ENCODE measurements at places on chromosomes 3 and 15. TPM values are rescaled to one million over a fixed set of nuclear protein-coding genes. Genes with fewer than 3 reads are reported as not detected.

- no peak for DNase-seq
Observed at GRCh38 chr15:31135523-31135922, 34.0 kb upstream of the TRPM1 start.

- no peak for DNase-seq
Observed at GRCh38 chr3:71311661-71312046, 271.9 kb downstream of the FOXP1 start.

DNA sequence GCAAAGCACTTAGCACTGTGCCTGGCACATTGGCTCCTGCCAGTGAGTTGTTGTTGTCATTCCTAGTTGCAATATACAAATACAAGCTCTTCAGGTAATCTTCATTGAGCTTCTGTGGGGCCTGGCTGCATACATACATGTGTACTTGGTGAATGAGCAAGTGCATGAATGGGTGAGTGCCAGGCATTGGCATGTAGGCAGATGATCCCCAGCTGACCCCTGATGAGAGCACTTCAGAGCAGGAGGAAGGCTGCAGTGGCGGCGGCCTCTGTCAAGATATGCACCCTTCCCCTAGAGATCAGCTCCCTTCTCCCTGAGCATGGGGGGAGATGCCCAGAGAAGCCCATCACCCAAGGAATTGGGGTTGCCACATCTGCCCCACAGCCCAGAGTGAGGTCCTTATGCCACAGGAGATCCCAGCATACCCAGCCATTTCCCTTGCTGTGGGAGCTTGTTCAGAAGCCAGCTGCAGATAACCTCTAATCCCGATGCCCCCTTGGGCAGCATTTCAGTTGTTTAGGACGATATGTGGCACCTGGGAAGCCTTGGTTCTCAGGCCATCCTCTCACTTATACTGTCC lies 8.8 kb downstream of the CACNA2D3 start:
- no peak for DNase-seq

GRCh38 chr3:31433679-31433992 lies 99.1 kb upstream of the STT3B start:
- no peak for DNase-seq

DNA sequence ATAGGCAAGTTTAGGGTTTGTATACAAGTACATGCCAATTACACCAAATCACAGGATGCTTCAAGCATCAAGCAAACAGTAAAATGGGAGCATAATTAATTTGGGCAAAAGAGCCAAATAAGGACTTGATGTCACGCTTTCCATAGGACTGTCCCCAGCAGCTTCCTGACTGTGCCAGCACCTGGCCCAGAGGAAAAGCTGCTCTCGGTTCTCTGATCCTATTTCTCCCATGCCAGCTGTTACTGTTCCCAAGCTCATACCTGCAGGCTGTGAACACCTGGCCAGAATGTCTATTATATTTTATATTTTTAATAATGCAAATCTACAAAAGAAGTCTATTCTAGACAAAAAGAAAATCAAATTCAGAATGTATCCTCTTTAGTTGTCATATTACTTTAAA lies 12.2 kb downstream of the ZXDC start:
- no peak for DNase-seq

DNA sequence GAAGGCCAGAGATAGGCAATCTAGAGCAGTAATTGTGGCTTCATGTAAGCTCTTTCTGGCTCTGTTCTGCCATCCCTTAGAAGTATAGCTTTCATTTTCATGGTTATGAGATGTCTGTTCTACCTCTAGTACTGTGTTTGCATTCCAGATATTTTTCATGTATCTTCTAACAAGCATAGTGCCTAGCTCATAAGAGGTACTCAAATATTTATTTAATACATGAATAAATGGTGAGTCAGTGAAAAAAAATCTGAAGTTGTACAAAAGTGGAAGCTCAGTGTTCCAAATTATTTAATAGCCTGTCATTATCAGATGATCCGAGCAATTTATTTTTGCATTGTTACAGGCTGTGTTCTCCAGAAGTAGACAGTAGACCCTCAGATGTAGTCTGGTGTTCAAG lies 64.3 kb downstream of the OXSM start:
- DNase-seq: no peak

GRCh38 chr15:84811151-84811550 lies 6.0 kb upstream of the ALPK3 start:
- no peak for DNase-seq

GRCh38 chr15:68363353-68363752 lies 68.6 kb downstream of the ITGA11 start:
- DNase-seq: no peak

GRCh38 chr3:110822971-110823370 lies 248.6 kb upstream of the NECTIN3 start:
- DNase-seq: no peak

DNA sequence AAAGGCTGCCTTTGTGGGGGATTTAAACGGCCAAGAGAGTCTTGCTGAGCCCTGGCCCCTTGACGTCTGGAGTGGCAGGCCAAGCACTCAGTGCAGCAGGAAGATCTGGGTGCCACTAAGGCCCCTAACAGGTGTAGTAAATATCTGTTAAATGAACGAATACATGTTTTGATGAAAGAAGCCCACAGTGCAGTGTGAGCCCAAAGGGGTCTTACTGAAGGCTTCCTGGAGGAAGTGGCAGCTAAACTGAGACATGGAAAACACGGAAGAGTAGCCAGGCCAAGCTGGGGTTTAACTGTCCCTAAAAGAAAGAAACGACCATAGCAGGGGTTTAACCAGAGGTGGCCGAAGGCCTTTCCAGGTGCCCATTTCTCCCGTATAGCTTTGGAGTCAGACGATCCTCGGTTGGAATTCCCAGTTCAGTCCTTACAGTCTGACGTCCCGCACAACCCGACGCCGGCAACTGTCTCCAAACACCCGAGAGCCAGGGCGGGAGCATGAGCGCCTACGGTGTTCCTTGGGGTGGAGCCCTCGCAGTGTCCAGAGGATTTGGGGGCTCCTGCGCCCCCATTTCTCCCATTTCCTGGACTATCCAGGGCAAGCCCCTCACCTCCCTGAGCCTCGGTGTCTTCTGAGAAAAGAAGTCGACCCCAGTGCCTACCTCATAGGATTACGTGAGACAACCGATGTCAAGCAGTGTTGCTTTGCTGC lies 910 bp upstream of the ABHD6 start:
- no peak for DNase-seq

GRCh38 chr3:174294616-174295015 lies 564.5 kb upstream of the NAALADL2 start:
- no peak for DNase-seq

DNA sequence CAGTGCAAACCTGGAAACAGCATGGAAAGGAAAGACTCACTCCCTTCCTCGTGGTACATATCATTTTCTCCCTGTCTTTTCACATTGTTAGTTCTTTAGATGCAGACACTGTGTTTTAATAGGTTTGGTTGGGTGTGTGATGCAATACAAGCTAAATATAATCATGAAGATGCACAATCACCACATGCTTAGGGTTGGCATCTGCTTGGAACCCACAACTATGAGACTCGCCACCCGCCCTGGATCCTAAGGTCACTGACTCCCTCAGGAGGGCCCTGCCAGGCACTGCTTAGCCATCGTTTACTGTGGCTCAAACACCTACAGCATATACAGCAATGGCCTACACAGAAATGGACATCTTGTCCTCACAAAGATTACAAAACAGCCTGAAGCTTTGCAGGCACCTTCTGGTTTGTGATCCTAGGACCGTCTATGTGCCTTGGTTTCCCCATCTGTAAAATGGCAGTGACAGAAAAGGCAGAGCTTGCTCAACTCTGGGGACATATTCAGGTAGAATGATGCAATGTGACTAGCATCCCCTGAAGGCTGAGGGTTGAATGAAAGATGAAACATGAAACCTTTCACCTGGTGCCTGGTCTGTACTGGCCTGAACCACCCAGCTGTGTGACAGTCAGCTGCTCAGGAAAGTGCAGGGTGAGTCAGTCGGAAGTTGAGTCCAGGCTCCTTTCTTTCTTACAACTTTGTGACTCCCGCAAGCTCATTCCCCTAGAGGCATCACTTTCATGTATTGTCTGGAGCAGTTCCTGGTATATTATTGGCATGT lies 123.6 kb upstream of the PFN2 start:
- no peak for DNase-seq

DNA sequence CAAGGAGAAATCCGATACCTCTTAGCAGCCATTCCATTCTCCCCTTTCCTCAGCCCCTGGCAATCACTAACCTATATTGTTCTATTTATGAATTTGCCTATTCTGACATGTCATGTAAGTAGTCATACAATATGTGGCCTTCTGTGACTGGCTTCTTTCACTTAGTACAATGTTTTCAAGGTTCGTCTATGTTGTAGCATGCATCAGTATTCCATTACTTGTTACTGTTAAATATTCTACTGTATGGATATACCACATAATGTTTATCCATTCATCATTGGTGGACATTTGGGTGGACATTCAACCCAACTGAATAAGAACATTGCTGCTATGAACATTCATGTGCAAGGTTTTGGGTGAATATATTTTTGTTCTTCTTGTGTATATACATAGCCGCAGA lies 23.4 kb downstream of the ADAMTS9 start:
- no peak for DNase-seq

GRCh38 chr3:42195879-42196330 lies 70.1 kb downstream of the CCK start:
- no peak for DNase-seq

- DNase-seq: no peak
Observed at GRCh38 chr3:119649761-119650160, 10.6 kb downstream of the POPDC2 start.

DNA sequence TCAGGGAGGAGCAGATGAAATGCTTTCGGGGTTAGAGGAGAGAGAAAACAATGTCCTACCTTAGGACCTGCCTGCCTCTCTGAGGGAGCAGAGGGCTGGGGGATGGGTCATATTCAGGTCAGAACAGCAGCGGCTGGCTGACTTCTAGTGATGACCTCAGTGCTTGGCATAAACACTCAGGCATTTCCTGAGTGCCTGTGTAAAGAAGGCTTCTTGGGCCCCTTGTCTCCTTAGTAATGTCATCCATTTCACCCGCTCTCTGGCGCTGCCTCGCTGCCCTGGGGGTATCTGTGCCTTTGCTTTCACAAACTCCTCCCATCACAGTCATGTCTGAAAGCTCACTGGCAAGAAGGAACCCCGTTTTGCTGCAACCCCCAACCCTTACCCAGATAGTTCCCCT lies 82.9 kb upstream of the GSK3B start:
- DNase-seq: no peak

- no peak for DNase-seq
Observed at GRCh38 chr15:31157644-31158069, 56.1 kb upstream of the TRPM1 start.

DNA sequence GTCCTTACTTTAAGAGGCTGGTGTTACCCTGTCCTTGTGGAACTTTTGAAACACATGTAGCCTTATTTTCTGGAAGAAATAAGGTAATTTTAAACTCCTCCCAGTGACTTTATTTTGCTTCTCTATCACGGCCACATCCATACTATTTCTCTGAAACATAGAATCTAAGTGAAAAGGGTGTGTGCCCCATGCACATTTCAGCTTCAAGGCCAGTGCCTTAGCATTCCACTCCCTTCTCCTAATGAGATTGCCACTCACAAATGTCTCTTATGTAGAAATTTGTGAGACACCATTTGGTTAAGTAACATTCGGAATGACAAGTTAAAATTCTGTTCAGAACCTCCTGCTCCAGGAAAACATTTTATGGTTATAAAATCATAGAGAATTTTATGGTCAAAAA lies 562.7 kb downstream of the TUSC7 start:
- no peak for DNase-seq

DNA sequence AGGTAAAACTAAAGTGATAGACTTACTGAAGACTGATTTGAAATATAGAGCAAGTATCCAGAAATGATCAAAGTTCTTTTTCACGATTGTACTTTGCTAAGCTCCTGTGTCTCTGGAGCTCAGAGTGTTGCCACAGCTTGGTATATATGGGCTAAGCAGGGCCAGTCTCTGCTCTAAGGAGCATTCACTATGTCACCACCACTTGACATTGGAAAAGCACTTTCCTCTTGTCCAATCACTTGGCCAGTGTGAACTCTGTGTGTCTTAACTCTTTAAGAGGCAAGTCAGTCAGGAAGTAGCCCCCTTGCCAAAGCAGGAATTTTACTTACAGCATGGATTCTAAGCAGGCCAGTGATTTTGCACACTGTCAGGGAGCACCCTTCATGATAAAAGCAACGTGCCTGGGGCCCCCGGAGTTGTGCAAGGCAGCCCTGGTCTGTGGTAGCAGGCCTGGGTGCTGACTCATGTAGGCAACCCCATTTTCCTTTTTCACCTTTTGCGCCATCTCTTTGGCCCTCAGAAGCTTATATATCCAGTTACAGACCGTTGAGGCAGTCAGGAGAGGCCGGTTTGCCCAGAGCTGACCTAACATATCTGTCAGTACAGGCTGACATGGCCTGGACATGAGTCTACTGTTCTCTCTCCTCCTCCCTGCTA lies 73.0 kb downstream of the HCN4 start:
- DNase-seq: no peak

GRCh38 chr15:40773902-40774301 lies 4.1 kb downstream of the C15orf62 start:
- no peak for DNase-seq

DNA sequence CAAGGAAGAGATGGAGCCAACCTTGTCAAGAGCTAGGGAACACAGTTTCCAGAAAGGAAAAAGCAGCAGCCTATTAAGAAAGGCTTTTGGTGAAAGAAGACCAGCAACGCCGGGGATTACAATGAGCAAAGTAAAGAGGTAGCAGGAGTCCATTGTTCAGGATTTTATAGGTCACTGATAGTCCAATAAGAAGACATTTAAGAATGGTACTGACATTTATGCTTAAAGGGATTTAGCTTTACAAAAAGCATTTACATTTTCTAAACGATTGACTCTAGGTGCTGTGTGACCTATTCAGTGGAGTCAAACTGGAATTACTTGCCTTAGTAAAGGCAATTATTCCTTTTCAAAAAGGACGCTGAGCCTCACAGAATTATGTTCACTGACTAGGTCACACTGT lies 40.8 kb downstream of the CSNK1G1 start:
- DNase-seq: no peak

- DNase-seq: no peak
Observed at GRCh38 chr3:40055956-40056355, 246.5 kb downstream of the MYRIP start.

GRCh38 chr3:8239095-8239494 lies 262.5 kb upstream of the LMCD1 start:
- no peak for DNase-seq

The CX3CR1 gene
- 2.9 TPM for polyA plus RNA-seq

The MYRIP gene
- polyA plus RNA-seq: not detected

The POPDC2 gene
- polyA plus RNA-seq: 3.5 TPM

The CFAP20DC gene
- polyA plus RNA-seq: not detected

The FGF12 gene
- not detected for polyA plus RNA-seq

The FOXB1 gene
- not detected for polyA plus RNA-seq
